B cell (primary cell): ENCODE measurements at places on chromosomes 7 and 10. TPM values are rescaled to one million over a fixed set of nuclear protein-coding genes. Genes with fewer than 3 reads are reported as not detected.
A peak's percentile ranks its signal among the peaks of the same experiment; 100 is the strongest.

The CPEB3 gene
- 5.0 and 6.7 TPM in 2 replicates for total RNA-seq

The WDR37 gene
- total RNA-seq = 32.3 and 33.2 TPM in 2 replicates

The TECTB gene
- total RNA-seq = not detected in 2 replicates

The SRRM3 gene
- total RNA-seq = not detected in 2 replicates

The LEP gene
- not detected in 2 replicates for total RNA-seq

DNA sequence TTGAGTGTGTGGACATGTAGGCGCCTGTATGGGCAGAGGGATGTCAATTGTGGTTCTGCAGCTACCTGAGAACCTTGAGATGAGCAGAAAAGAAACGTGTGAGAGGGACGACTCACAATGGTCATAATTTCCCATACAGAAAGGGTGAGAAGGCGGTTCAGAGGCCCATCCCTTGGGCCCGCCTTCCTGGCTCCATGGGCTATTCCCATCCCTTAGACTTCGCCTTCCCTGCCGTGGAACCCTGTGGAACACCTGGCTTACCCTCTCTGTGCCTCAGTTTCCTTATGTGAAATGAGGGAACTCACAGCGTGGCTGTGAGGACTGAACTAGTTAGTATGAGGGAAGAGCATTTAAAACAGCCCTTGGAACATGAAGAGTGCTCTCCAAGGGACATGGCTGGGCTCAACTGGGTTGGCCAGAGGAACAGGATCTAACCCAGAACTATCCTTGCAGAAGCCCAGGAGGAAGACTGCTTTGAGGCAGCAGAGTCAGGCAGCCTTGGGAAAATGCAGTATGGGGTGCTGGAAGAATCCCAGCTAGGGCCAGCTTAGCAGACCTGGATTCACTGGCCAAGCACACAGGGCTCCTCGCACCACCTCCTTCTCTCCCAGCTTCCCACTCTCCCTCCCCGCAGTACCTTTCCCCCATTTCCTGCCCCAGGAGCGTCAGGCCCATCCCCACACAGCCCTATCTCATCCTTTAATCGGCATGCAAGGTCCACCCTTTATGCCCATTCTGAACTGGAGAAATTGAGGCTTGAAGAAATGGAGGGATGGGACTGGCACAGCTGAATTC is 11.1 kb upstream of the ZMIZ1 start:
- H3K27ac ChIP-seq = no peak overlapping the region
- no peaks in the 10 kb centered on the region for H3K4me1 ChIP-seq
- DNase-seq = no peak
- no peaks in the 10 kb centered on the region for H3K36me3 ChIP-seq
- H3K4me3 ChIP-seq = no peak overlapping the region

- no peaks in the 10 kb centered on the region for H3K4me1 ChIP-seq
- DNase-seq = no peak
- no peak overlapping the region for H3K4me3 ChIP-seq
- no peaks in the 10 kb centered on the region for H3K36me3 ChIP-seq
These were observed 330.4 kb upstream of the AOAH start for GRCh38 chr7:37054624-37055241.

- H3K4me3 ChIP-seq = no peak overlapping the region
- H3K4me1 ChIP-seq = no peaks in the 10 kb centered on the region
- no peaks in the 10 kb centered on the region for H3K36me3 ChIP-seq
- H3K27ac ChIP-seq = no peak overlapping the region
These were observed 176.6 kb upstream of the SP4 start for GRCh38 chr7:21251151-21251800.

GRCh38 chr10:112896722-112897121 is 53.3 kb upstream of the TCF7L2 start:
- DNase-seq = no peak
- no peak overlapping the region for H3K4me3 ChIP-seq
- no peaks in the 10 kb centered on the region for H3K4me1 ChIP-seq
- no peaks in the 10 kb centered on the region for H3K36me3 ChIP-seq
- no peaks in the 10 kb centered on the region for H3K27me3 ChIP-seq
- H3K27ac ChIP-seq = no peak overlapping the region

DNA sequence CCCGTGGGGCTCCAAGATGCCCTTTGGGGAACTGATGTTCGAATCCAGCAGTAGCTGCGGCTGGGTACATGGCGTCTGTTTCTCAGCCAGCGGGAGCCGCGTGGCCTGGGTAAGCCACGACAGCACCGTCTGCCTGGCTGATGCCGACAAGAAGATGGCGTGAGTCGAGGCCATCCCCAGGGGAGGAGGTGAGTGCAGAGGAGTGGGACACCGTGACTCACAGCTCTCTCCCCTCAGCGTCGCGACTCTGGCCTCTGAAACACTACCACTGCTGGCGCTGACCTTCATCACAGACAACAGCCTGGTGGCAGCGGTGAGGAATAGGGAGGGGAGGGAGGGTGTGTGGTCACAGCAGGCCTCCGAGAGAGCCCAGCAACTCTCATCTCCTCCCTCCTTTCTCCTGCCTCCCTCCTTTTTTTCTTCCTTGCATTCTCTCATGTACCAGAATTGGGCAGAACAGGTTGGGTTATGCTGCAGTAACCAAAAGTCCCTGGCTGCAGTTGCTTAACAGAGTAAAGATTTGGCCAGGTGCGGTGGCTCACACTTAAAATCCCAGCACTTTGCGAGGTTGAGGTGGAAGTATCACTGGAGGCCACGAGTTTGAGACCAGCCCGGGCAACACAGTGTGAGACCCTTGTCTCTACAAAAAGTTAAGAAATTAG is 16.5 kb downstream of the ARPC1B start:
- DNase-seq = no peak
- H3K4me3 ChIP-seq = no peak overlapping the region
- H3K27me3 ChIP-seq = no peaks in the 10 kb centered on the region
- H3K4me1 ChIP-seq = peaks cover 12% of the 10 kb centered on the region

- H3K36me3 ChIP-seq = no peaks in the 10 kb centered on the region
- no peak overlapping the region for H3K4me3 ChIP-seq
- no peak for DNase-seq
- H3K4me1 ChIP-seq = no peaks in the 10 kb centered on the region
- H3K27me3 ChIP-seq = no peaks in the 10 kb centered on the region
These were observed 8.1 kb downstream of the MYL10 start for GRCh38 chr7:101620991-101621390.

GRCh38 chr7:109864230-109864629 is 1226.7 kb upstream of the LRRN3 start:
- no peaks in the 10 kb centered on the region for H3K36me3 ChIP-seq
- no peaks in the 10 kb centered on the region for H3K27me3 ChIP-seq
- H3K27ac ChIP-seq = no peak overlapping the region
- no peaks in the 10 kb centered on the region for H3K4me1 ChIP-seq
- no peak overlapping the region for H3K4me3 ChIP-seq
- no peak for DNase-seq

DNA sequence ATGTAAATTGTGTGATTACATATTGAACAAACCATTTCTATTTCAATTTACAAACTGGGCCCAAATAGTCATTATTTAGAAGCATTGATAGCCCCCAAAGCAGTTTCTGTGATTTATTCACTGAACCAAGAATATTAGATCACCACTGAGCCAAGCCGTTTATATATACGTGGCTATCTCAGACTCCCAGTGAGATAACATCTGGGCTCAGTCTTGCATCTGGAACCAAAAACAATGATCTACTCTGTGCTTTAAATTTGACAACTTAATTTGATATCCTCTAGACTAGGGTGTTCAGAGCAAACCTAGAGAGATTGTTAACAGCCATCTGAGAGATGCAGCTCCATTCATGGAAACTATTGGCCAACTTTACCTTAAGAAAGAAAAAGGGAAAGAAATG is 41.4 kb upstream of the BTBD16 start:
- H3K4me1 ChIP-seq = no peaks in the 10 kb centered on the region
- H3K36me3 ChIP-seq = no peaks in the 10 kb centered on the region
- no peak overlapping the region for H3K27ac ChIP-seq
- no peak for DNase-seq
- no peaks in the 10 kb centered on the region for H3K27me3 ChIP-seq

- no peaks in the 10 kb centered on the region for H3K27me3 ChIP-seq
- no peaks in the 10 kb centered on the region for H3K36me3 ChIP-seq
- H3K4me1 ChIP-seq = no peaks in the 10 kb centered on the region
- no peak for DNase-seq
- H3K4me3 ChIP-seq = no peak overlapping the region
These were observed 225.6 kb downstream of the AHR start for GRCh38 chr7:17523813-17524739.

DNA sequence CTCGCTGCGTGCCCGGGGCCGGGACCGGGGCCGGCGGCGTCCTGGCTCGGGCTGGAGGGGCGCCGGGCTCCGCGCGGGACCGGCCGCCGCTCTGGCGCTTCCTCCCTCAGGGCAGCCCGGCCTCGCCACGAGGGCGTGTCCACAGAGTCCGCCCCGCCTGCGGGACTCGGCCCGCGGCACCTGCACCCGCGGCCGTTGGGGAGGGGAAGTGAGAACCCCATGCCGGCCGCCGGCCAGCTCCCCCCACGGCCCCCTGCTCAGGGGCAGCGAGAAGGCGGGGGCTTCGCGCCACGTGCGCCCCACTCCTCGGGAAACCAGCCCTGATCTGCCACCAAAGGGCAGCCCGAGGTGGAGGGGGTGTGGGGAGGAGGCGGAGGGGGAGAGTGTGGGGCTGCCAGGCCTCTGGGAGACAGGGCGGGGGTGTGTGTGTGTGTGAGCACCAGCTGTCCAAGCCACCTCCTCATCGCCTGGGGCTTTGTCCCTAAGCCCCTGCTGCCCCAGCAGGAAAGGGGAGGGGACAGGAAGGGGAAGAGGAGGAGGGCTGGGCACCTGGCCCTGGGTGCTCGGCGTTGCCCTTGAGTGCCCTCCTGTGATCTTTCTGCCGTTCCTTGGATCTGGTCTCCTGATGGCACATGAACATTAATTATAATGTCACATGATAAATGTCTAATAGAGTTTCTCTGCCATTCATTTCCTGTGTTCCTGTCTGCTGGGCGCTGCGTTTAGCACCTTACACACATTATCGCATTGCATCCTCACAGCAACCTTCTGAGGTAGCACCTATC is at the start of gene PIK3AP1:
Gene PIK3AP1, minus strand, starts transcription at position 93 of the 785 bp plus-strand sequence. CDS start 120 bp downstream, outside the sequence.
- no peaks in the 10 kb centered on the region for H3K36me3 ChIP-seq
- no peaks in the 10 kb centered on the region for H3K27me3 ChIP-seq
- peak within 1 kb of the TSS; percentile 98 for H3K4me3 ChIP-seq
- H3K27ac ChIP-seq = peak within 1 kb of the TSS; percentile 93
- DNase-seq = peak; percentile 86

DNA sequence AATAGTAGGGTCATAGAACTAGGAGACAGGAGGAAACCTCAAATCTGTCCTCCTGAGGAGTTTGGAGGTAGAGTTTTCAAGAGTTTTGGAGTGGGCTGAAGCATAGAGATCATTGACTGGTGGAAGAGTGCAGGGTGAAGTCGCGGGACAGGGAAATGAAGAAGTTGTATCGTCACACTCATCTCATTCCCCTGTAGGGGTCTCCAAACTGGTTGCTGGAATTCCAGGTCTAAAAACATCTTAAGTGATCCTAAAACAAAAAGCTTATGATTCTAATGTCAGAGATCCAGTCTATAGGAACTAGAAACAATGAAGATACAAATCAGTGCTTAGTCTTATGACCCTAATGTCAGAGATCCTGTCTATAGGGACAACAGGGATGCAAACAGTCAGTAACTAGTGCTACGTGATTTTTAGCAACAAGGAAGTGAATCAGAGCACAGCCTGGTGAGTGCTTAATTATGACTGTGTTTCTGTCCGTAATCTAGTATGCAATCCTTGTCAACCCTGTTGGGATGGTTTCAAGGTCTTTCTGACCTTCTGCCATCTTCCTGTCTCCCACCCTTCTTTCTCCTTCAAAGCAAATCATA is 139.4 kb downstream of the SKIDA1 start:
- no peak for DNase-seq
- H3K4me3 ChIP-seq = no peak overlapping the region
- H3K27me3 ChIP-seq = no peaks in the 10 kb centered on the region
- H3K36me3 ChIP-seq = no peaks in the 10 kb centered on the region
- no peak overlapping the region for H3K27ac ChIP-seq

DNA sequence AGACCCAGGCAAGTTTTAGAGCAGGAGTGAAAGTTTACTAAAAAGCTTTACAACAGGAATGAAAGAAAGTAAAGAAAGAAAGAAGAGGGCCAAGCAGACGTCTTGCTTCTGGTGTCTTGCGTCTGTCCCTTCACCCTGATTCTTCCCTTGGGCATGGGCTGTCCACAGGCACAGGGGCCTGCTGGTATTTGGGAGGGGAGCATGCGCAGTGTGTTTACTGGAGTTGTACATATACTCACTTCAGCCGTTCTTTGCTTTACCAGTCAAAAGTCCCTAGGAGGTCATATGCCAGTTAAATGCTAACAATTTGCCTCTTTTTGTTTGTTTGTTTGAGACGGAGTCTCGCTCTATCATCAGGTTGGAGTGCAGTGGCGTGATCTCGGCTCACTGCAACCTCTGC is 875.9 kb downstream of the REEP3 start:
- no peak for DNase-seq
- no peak overlapping the region for H3K4me3 ChIP-seq
- H3K27me3 ChIP-seq = no peaks in the 10 kb centered on the region
- H3K36me3 ChIP-seq = no peaks in the 10 kb centered on the region
- no peaks in the 10 kb centered on the region for H3K4me1 ChIP-seq

DNA sequence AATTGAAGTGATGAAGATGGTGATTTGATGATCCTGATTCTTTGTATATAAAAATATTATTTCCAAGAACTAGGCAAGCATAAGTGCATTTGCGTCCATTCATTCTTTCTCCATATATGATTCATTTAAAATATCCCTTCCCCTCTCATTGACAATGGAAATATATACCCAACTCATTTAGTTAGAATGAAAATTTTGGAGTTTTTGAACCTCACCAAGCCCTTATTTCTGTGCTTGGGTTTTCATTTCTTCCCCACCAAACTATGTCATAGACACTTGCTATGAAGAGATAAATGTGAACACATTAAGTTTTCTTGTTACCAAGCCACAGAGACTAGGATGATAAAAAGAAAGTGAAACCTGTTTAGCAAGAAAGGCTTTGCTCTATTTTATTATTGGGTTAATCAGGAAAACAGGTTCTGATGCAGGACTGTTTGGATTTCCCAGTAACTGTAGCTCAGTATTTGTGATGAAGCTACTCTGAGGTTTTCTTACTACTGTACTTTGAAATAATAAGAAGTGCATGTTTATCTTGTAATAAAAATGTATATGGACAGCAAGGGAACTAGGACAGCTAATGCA is 68.3 kb downstream of the ITGB1 start:
- H3K36me3 ChIP-seq = no peaks in the 10 kb centered on the region
- H3K4me1 ChIP-seq = no peaks in the 10 kb centered on the region
- DNase-seq = no peak
- H3K27me3 ChIP-seq = no peaks in the 10 kb centered on the region
- no peak overlapping the region for H3K4me3 ChIP-seq

DNA sequence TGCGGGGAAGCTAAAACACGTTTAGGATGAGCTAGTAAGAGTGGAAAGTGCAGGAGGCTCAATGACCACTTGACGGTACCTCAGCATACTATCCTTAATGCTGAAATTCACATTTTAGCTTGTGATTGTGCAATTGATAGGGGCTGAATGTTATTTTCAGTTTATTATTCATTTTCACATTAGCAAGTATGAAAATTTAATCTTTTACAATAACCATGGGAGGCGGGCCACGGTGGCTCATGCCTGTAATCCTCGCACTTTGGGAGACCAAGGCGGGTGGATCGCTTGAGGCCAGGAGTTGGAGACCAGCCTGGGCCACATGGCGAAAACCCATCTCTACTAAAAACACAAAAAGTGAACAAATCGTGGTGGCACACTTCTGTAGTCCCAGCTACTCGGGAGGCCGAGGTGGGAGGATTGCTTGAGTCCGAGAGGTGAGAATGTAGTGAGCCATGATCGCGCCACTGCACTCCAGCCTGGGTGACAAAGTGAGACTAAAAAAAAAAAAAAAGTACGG is 22.0 kb upstream of the ANLN start:
- H3K27me3 ChIP-seq = peaks cover 2% of the 10 kb centered on the region
- H3K27ac ChIP-seq = no peak overlapping the region
- H3K4me1 ChIP-seq = peaks cover 8% of the 10 kb centered on the region
- DNase-seq = no peak
- H3K4me3 ChIP-seq = peak overlapping the region; percentile 70

GRCh38 chr7:67599331-67600062 is 602.9 kb downstream of the TYW1 start:
- H3K27ac ChIP-seq = no peak overlapping the region
- H3K4me3 ChIP-seq = no peak overlapping the region
- H3K4me1 ChIP-seq = no peaks in the 10 kb centered on the region
- H3K36me3 ChIP-seq = no peaks in the 10 kb centered on the region
- H3K27me3 ChIP-seq = no peaks in the 10 kb centered on the region
